ENCODE measurements at places on chromosomes 3 and 15. TPM values are rescaled to one million over a fixed set of nuclear protein-coding genes. Genes with fewer than 3 reads are reported as not detected.

GRCh38 chr3:37945807-37946530 lies 44.6 kb upstream of the VILL start:
- no peak for DNase-seq

DNA sequence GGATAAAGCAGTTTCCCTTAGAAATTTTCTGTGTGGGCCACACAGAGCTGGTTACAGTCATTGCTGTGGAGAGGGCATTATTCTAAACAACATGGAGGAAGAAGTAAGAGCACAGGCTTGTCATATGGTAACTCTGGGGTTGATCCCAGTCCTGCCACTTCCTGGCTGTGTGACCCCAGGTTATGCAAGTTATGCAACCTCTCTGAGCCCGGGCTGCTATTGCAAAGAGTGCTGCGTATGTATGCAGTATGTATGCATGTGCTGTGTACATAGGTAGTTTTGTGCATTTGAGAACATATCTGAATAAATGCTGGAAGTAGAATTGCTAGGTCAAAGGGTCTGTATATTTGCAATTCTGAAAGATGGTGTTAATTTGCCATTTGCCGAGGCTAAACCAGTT lies 9.2 kb downstream of the SPSB4 start:
- no peak for DNase-seq

DNA sequence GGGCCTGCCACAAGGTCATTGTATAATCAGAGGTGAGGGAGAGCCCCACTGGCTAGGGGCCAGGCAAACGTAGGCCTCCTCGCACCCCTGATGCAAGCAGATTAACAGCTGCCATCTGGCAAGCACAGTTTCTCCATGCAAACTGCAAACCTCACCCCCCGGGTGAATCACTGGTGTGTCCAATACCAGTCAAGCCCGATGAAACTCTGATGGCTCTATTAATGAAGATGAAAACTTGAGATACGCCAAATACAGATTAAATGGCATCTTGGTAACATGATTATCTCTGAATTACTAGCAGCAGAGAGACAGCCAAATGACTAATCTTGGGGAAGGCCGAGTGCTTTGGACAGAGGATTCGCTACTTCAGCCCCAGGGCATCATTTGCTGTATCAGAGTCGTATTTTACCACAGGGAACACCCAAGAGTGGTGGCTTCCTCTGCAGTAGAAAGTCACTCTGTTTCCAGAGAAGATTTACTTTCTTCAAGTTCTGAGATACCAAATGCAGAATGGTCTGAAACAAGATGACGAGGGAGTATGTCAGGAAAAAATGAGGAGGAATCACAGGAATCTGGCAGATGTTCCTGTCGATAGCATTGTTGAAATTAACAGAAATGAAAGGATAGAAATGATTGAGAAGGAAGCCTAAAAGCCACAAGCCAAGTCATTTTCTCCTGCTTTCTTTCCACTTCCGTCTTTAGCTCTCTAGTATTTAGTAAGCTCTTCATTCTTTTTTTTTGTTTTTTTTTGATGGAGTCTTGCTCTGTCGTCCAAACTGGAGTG lies 96.2 kb upstream of the NR2F2 start:
- peak; percentile 84 for DNase-seq

Gene SLC6A11
- 0.10 TPM for total RNA-seq

- DNase-seq = peak; percentile 72
Measured at GRCh38 chr15:78364233-78364632, 24.1 kb downstream of the CRABP1 start.

DNA sequence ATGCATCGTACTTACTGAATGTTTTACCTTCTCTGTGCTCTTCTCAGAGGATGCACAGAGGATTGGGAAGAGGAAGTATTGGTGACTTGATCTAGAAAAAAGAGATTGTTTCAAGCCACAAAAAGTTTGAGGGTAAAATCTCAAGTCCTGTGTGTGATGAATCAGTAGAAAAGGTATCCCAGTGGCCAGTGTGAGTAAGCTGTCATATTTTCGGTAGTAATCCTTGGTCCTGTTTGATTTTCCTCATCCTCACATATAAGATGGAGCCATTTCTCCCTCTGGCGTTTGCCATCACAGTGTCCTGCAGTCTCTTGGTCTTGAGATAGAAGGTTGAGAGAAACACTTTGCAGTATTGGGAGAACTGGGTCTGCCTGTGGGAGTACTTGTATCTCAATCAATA lies 166.8 kb downstream of the LPP start:
- no peak for DNase-seq
